H9 (cell line): ENCODE measurements at places on chromosomes 2 and 18.

DNA sequence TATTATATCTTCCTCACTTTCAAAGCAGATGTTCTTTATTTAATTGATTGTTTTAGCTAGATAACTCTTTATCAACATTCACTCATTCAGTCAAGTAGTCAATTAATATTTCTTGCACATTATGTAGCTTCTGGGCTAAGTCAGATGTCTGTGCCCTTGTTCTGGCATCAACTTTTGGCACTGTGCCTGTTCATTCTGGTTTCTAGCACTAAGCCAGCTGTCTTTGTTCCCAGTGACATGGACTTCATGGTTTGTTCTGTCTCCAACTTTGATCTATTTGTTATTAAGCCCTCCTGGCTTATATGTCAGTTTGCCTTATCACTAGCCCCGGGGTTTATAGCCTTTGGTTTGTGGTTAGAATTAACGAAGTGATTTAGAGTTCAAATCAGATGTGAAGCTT, 247.9 kb upstream of the SYT4 start:
- no peak for DNase-seq
- no peak overlapping the region for H3K27ac ChIP-seq
- H3K4me1 ChIP-seq, result no peaks in the 10 kb centered on the region
- no peaks in the 10 kb centered on the region for H3K27me3 ChIP-seq
- H3K36me3 ChIP-seq, result no peaks in the 10 kb centered on the region

DNA sequence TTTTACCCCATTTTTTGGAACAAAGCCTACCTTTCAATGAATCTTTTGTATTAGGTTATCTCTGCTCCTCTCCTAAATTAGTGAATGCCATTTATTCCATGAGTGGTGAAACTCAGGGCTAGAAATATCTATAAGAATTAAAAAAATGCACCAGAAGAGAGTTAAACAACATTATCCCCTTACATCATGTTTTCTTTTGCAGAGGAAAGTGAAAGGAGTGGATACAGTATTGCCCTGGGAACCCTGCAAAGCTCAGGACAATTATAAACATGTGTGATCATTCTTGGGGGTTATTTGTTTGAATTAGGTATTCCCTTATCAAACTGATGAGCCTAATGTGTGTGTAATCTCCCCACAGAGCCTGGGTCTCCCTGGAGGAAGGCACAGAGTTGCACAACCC, 559.2 kb downstream of the RNF144A start:
- H3K4me3 ChIP-seq, result no peak overlapping the region
- H3K27ac ChIP-seq, result no peak overlapping the region
- no peaks in the 10 kb centered on the region for H3K27me3 ChIP-seq
- no peaks in the 10 kb centered on the region for H3K36me3 ChIP-seq

DNA sequence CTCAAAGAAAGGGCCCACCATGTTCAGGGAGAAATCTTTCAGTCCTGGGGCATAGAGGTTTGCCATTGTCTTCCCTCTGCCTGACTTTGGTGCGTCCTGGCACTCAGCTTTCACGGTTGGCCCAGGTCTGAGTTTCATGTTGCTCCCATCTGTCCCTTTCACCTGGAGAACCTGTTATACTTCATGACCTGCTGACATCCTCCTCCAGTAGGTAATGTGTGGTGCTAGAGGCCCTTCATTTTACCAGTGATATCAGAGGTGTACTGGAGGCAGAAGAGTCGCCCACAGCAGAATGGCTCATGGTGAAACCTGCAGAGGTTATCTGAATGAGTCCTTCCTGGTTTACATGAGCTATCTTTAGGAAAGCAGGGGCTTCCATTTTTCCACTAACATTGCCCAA, 128.8 kb upstream of the DLX2 start:
- peaks cover 3% of the 10 kb centered on the region; the same call in 1 of the 2 replicates for H3K27me3 ChIP-seq
- H3K36me3 ChIP-seq, result no peaks in the 10 kb centered on the region; the same call in 2 of the 3 replicates
- peaks cover 4% of the 10 kb centered on the region; the same call in 1 of the 2 replicates for H3K4me1 ChIP-seq
- no peak overlapping the region for H3K27ac ChIP-seq
- no peak overlapping the region for H3K4me3 ChIP-seq
- DNase-seq, result peak; percentile 14

DNA sequence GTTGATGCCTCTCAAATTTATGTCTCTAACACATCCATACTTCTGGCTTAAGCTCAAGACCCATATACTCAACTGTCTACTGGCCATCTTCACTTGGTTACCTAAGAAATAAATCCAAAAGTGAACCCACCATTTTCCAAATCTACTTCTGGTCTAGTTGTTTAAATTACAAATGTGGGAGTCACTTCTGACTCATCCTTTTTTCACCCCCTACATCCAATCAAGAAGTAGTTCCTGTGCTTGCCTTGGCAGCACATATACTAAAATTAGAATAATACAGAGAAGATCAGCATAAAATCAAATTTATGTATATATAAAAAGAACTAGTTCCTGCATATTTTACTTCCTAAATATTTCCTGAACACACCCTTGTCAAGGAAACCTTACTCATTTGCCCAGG, 53.6 kb downstream of the STRN start:
- DNase-seq, result no peak
- no peak overlapping the region for H3K4me3 ChIP-seq

DNA sequence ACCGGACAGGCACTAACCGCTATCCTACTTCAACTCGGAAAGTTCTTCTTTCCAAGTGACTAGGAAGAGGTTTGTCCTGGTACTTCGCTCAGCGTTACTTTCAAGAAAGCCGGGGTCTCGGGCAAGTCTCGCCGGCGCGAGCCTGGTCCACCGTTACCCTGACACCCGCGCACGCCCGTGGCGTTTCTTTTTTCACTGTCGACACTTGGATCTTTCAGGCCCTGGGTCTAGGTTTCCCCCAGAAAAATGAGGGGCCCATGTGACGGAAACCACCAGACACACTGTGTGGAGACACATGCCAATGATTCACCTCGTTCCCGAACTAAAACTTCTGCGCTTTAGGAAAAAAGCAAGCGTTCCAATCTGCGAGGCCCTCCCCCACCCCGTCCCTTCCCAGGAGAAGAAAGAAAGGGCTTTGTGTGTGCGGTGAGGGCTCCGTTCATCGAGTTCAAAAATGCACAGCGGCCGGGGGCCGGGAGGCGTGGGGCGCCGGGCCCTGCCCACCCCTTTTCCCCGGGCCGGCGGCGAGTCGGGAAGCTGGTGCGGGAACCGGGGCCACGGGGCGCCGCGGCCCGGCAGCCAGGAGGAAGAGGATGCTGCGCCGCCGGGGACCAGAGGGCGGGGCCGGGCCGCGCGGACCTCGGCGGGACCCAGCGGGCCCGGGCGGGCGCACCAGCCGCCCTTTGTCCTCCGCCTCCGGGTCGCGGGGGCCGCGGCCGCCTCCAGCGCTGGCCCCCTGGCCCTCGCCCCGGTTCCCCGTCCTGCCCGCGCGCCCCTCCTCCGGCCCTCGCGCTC, 2.6 kb downstream of the ZNF521 start:
- peaks cover 10% of the 10 kb centered on the region for H3K27me3 ChIP-seq
- H3K4me3 ChIP-seq, result peak overlapping the region; percentile 81
- no peak overlapping the region for H3K27ac ChIP-seq

DNA sequence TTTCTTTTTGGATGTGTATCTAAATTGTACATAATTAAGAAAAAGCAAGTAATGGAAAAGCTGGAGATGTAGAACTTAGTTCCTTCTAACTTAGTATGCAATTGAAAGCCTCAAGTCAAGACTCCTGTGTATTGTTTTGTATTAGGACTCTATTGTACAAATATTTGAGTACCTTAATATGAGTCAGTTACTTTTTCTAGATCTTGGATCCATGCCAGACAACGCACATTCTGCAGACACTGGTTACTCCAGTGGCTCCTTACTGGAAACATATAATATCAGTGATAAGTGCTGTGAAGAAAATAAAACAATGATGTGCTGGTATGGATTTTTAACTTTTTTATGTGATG, 1.5 kb downstream of the SLC39A10 start:
- H3K4me3 ChIP-seq, result peak overlapping the region; percentile 97
- no peaks in the 10 kb centered on the region for H3K27me3 ChIP-seq
- H3K27ac ChIP-seq, result no peak overlapping the region
- DNase-seq, result no peak

- no peak overlapping the region for H3K4me3 ChIP-seq
- H3K4me1 ChIP-seq, result peaks cover 3% of the 10 kb centered on the region; the same call in 1 of the 2 replicates
- DNase-seq, result no peak
Observed at GRCh38 chr18:63132819-63133200, 186.8 kb downstream of the BCL2 start.

GRCh38 chr2:141699573-141699972, 431.2 kb downstream of the LRP1B start:
- H3K27ac ChIP-seq, result no peak overlapping the region
- H3K36me3 ChIP-seq, result no peaks in the 10 kb centered on the region
- no peak overlapping the region for H3K4me3 ChIP-seq
- DNase-seq, result no peak

GRCh38 chr2:217655651-217656050, 347.1 kb downstream of the TNS1 start:
- no peaks in the 10 kb centered on the region; the same call in 1 of the 2 replicates for H3K4me1 ChIP-seq
- no peaks in the 10 kb centered on the region for H3K36me3 ChIP-seq

DNA sequence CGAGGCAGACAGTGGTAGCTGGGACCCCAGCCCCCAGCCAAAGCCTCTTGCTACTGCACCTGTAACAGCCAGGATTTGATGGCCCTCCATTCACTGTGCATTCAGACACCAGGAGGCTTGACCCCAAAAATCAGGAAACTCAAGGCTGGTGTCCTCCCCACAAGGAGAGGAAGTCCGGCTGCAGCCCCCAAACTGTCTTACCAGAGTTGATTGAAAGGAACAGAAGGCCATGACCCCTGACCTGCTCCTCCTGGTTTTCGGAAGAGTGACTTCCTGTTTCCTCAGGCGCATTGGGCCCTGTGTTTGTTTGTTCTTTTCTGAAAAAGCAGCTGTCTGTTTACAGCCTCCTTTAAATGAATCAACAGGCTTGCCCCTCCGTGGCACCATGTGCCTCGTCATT, 111.6 kb downstream of the RNF144A start:
- no peak overlapping the region for H3K27ac ChIP-seq
- H3K27me3 ChIP-seq, result no peaks in the 10 kb centered on the region
- H3K4me1 ChIP-seq, result no peaks in the 10 kb centered on the region
- H3K4me3 ChIP-seq, result no peak overlapping the region

DNA sequence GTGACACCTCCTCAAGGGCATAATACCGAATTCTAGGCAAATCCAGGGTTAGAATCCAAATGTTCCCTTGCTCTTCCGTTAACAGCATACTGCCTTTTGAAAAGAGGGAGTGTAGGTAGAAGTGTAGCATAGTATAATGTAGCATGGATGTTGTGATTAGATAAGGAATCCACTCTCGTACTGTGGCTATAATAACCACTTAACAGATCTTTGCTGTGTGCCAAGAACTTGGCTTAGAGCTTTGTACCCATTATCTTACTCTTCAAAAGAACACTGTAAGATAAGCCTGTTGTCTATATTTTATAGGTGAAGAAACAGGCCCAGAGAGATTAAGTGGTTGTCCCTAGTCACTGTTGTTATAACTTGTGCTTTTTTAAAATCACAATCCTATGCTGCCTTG, 24.2 kb downstream of the WDR75 start:
- H3K4me1 ChIP-seq, result no peaks in the 10 kb centered on the region
- H3K27me3 ChIP-seq, result no peaks in the 10 kb centered on the region
- no peak overlapping the region for H3K27ac ChIP-seq
- no peak overlapping the region for H3K4me3 ChIP-seq

DNA sequence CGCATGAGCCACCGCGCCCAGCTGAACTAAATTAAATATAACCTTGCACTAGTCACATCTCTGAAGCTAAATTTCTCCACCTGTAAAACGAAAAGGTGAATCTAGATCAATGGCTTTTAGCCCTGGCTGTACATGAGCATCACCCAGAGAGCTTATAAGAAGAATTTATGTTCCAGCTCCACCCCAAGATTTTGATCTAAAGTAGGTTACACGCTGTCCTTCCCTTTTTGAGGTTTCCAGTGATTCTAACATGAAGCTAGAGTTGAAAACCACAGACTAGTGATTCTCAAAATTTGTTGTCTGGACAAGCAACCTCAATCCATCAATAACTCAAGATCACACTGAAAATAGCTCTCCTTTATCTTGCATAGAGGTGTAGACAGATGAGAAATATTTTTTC, 208.8 kb upstream of the CRIM1 start:
- H3K4me1 ChIP-seq, result peaks cover 5% of the 10 kb centered on the region; the same call in 1 of the 2 replicates
- DNase-seq, result no peak
- H3K4me3 ChIP-seq, result no peak overlapping the region
- no peaks in the 10 kb centered on the region for H3K36me3 ChIP-seq
- no peak overlapping the region for H3K27ac ChIP-seq
- no peaks in the 10 kb centered on the region for H3K27me3 ChIP-seq

- H3K36me3 ChIP-seq, result no peaks in the 10 kb centered on the region
- DNase-seq, result no peak
- H3K27me3 ChIP-seq, result no peaks in the 10 kb centered on the region
- H3K4me3 ChIP-seq, result no peak overlapping the region
- no peaks in the 10 kb centered on the region for H3K4me1 ChIP-seq
Observed at GRCh38 chr2:57890464-57890863, 156.1 kb upstream of the VRK2 start.

GRCh38 chr18:23971666-23972230, 42.8 kb upstream of the TTC39C start:
- no peak for DNase-seq
- peaks cover 2% of the 10 kb centered on the region; the same call in 1 of the 2 replicates for H3K4me1 ChIP-seq
- no peaks in the 10 kb centered on the region for H3K36me3 ChIP-seq
- H3K4me3 ChIP-seq, result no peak overlapping the region

- H3K36me3 ChIP-seq, result peaks cover 13% of the 10 kb centered on the region
- no peak for DNase-seq
- H3K4me1 ChIP-seq, result peaks cover 4% of the 10 kb centered on the region; the same call in 1 of the 2 replicates
- H3K27ac ChIP-seq, result no peak overlapping the region
- H3K27me3 ChIP-seq, result no peaks in the 10 kb centered on the region
- H3K4me3 ChIP-seq, result no peak overlapping the region
Observed at GRCh38 chr18:40215979-40216378, 1739.1 kb upstream of the PIK3C3 start.

DNA sequence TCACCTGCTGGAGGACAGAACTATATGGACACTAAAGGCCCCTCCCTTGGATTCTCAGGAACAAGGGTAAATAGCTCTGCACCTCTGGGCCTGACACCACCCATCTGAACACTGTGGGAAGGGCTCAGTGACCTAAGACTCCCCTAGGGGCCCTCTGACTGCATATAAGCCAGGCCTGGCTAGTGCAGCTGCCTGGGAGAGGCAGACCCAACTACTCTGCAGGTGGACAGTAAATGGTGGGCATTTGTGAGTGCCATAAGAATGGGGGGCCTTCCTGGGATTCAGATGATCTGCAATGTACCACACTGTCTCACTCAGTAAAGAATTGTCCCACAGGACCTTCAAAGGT, 11.2 kb upstream of the WIPF1 start:
- no peak for DNase-seq
- H3K27ac ChIP-seq, result no peak overlapping the region
- no peaks in the 10 kb centered on the region for H3K27me3 ChIP-seq
- H3K4me1 ChIP-seq, result no peaks in the 10 kb centered on the region
